ENCODE measurements at places on chromosomes 11 and 22. TPM values are rescaled to one million over a fixed set of nuclear protein-coding genes. Genes with fewer than 3 reads are reported as not detected.

KRTAP5-11 gene
- total RNA-seq = not detected

ABCC8 gene
- not detected for total RNA-seq

TMPRSS6 gene
- not detected for total RNA-seq

HSPB2 gene
- not detected for total RNA-seq

LMF2 gene
- total RNA-seq = 18.4 TPM

KDM4E gene
- total RNA-seq = not detected

HEPHL1 gene
- not detected for total RNA-seq
